ENCODE measurements at places on chromosomes 3 and 15.

GRCh38 chr3:82790307-82791097, 1029.1 kb upstream of the GBE1 start:
- no peak for DNase-seq

- DNase-seq: no peak
These were observed 455.0 kb downstream of the EPHA3 start for GRCh38 chr3:89562373-89562772.

GRCh38 chr15:73225358-73226015, 143.3 kb downstream of the HCN4 start:
- DNase-seq: no peak

DNA sequence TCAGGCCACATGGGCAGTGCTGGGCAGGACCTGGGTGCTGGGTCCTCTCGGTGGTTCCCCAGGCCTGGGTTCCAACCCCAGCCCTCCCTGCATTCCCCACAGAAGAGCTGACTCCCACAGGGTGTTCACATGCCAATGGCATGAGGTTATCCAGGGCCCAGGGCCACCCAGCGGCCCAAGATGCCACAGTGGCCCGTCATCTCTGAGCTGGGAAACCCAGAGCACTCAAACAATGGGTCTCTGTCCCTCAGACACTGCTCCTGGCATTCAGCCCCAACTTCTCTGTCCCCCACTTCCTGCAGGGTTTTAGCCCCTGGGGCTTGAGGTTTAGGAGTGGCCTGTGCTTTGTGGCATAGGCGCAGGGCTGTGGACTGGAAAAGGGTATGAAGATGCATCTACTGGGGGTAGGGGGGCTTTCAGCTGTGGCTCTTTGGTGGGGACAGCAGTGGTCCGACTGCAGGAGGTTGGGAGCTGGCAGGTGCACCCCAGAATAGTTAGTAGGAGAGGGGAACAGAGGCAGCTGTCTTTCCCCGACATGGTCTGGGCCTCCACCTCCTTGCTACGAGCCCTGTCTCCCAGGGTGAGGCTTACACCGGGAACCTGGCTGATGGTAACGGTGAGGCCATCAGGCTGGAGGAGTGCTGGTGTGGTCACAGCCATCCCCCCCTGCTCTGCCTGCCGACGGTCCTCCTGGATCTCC, 1.7 kb downstream of the CCDC9B start:
- peak; percentile 97 for DNase-seq

DNA sequence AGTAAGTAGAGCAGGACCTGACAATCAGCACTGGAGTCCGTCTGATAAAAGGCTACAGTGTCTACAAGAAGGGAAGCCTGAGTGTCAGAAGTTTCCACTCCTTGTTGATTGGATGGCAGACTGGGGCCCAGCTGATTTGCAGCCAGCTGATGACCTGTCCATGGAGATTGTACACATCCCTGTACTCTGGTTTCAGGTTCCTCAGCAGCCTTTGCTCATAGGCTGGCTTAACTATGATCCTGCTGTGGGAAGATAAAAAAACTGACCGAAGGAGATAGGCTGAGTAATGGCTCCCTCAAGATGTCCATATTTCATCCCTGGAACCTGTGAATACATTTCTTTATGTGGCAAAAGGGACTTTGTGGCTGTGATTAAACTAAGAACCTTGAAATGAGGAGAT, 11.7 kb upstream of the LACTB start:
- DNase-seq: no peak

GRCh38 chr3:193915099-193915498, 220.8 kb upstream of the HES1 start:
- no peak for DNase-seq

GRCh38 chr3:53071882-53072431, 26.1 kb upstream of the SFMBT1 start:
- no peak for DNase-seq

DNA sequence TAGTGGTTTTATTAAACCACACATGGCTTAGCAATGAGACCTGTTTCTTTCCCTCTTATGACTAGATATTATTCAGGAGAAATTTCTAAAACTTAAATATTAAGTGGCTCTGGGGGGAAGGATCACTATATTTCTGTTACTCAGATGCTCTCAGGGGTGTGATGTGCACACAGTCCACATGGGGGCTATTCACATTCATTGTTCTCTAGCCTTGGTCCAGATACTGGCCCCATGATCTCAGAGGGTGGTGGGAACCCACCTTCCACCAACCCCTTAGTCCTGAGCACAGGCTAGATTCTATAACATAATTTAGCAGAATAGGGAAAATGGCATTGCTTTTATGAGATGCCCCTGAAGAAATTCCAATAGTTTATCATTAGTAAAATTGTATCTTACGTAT, 149.0 kb upstream of the ST8SIA2 start:
- DNase-seq: no peak

DNA sequence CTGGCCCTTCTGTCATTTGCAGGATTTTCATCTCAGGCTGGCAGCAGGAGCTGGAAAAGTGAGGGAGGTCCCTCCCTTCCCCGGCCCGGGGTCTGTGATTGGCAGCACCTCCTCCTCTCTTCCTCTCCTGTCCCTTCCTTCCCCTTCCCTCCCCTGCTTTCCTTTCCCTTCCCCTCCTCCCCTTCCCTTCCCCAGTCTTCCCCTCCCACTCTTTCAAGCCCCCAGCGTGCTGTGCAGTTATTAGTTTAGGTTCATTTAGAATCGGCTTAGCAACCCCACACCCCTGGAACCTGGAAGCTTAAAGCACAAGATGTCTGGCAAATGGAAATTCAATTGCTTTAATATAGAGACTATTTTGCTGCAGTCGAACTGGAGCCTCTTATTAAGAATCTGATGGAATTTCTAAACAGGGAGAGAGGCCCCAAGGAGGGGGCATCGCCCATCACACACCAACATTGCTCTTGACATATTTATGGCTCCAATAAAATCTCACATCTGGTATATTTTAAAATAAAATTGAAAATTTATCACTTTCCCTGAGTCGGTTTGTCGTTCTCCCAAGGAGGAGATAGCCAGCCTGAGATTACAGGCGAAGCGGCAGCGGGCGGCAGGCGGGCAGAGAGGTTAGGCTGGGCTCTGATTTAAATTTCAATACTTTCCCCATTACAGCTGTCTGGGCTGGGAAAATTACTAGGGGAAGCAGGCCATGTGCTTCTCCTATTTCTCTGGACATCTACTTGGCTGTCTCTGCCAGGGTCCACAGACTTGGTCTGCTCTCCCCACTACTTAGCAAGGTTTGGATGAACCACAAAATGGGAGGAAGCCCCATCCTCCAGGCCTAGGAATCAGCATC, 98.9 kb downstream of the LINGO1 start:
- no peak for DNase-seq

DNA sequence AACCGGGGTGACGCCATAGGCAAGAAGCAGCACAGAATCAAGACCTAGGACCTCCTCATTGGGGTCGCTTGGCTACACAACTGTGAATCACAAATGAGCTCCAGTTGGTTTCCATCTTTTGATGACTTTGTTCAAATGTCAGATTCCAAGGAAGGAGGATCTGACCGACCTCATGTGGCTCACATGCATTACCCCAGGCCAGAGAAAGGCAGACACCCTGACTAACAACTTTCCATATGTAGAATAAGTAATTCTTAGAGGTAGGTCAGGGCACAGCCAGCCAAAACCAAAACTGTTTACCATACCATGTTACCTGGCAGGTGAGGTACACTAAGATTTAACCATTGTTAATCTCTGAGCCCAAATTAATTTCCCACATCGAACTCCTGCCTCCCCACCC, 96.5 kb downstream of the CCNL1 start:
- DNase-seq: no peak

GRCh38 chr3:180250172-180250571, 213.4 kb upstream of the PEX5L start:
- DNase-seq: no peak

- DNase-seq: peak; percentile 32
These were observed 243.3 kb upstream of the COL8A1 start for GRCh38 chr3:99394831-99395778.

DNA sequence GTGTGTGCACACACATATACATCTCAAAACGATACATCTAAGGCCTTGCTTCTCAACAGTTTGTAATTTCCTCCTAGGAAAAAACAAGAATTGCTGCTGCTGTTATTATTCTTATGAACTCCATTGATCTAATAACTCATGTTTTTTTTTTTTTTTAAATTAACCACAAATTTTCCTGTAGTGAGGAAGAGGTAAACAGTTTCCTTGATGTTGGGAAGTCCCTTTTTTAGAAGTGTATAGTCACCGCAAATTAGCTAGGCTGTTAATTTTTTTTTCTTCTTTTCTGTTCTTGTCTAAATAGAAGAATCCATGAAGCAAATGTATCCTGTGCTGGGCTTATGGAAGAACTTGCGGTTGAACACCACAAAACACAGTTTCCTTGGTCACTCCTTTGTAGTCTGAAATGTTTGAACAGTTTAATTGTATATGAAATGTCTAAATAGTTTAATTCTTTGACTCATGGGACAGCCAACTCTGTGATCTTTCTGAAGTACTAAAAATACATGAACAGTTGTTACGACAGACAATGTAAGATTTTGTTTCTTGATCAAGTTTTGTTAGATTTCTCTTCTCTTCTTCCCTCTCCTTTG, 64.5 kb downstream of the MITF start:
- no peak for DNase-seq

DNA sequence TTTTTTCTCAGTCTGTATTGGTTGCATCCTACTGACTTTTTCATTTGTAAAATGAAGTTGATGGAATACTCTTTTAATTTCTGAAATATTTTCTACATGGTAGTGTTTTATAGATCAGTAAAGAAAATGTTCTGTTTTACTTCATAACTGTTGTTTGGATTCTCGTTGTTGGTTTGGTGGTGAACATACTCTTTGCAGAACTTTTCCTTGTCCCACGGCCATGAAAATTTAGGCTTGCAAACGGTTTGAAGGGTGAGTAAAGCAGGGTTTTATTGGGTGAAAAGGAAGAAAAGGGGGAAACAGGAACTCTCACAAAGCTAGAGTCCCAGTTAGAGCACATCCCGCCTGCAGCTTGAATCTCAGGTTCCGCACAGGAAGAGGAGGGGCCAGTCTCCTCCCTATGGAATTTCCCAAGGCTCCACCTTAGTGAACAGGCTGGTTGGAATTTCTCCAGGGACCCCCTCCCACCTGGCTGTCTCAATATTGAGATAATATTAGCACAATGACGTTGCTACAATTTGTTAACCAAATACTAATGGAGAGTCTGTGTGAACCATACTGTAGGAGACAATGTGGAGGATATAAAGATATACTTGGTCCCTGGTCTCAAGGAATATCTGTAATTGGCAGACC, 5.6 kb downstream of the PDCD6IP start:
- no peak for DNase-seq

- no peak for DNase-seq
These were observed 458.2 kb upstream of the MDFIC2 start for GRCh38 chr3:70770650-70771049.

DNA sequence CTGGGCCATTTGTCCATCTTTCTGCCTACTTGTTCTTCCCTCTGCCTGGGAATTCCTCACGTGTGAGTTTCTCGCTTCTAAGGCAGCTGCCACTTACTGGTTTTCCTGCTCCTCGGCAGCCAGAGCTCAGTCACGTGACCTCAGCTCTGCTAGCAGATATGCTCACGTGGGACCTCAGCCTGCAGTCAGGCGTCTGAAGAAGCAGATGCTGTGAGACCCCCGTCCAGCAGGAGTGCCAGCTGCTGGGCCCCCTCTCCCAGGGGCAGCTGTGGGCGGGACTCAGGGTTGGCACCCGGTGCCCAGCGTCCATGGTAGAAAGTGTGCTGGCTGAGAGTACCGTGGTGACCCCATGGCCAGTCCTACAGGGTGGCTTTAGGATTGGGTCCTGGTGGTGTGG, 161.3 kb upstream of the TLE3 start:
- DNase-seq: peak; percentile 98

DNA sequence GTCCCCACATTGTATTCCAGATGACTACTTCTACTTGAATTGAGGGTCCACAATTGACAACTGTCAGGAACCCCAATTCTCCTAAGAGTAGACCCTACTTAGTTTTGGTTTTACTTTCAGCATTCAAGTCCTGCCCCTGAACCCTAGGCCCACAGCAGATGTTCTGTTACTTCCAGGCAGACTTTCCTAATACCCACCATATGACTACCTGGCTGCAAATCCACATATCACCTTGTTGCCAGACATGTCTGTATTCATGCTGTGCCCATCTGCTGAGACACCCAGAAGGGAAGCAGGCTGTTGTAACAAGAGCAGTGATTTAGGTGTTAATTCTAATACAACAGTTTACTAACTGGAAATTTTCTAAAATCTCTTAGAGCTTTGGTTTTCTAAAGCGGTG, 235.1 kb upstream of the CCDC54 start:
- DNase-seq: no peak

DNA sequence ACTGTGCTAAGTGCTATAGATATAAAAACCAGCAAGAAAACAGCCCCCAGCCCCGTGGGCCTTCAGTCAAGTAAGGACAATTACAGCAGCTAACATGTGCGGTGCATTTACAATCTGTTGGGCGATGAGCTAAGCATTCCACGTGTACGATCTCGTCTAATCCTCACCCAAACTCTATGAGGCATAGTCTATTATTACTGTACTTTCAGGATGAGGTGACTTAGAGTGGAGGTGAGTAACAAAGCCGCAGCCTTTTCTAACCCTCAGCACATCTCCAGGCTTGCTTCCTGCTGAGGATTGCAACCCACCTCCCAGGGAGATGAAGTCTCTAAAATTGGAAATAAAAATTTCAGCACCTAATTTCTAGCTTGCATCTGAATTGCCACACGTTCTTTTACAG, 53.2 kb upstream of the MCF2L2 start:
- no peak for DNase-seq

- no peak for DNase-seq
These were observed 1.1 kb upstream of the SOX2 start for GRCh38 chr3:181710345-181711291.

GRCh38 chr3:27521179-27521871, 37.1 kb upstream of the SLC4A7 start:
- DNase-seq: peak; percentile 76

- DNase-seq: no peak
These were observed 409.9 kb upstream of the ALCAM start for GRCh38 chr3:104956620-104957345.

GRCh38 chr3:86427343-86427742, 563.6 kb downstream of the VGLL3 start:
- DNase-seq: no peak

GRCh38 chr15:74791007-74791406, 9.1 kb downstream of the CSK start:
- peak; percentile 52 for DNase-seq
